ENCODE measurements at places on chromosomes 5 and 9.

- no peak for DNase-seq
Measured at GRCh38 chr5:57054671-57055070, 102.7 kb upstream of the MIER3 start.

GRCh38 chr9:92480291-92480771, 2.0 kb downstream of the ASPN start:
- DNase-seq, result peak; percentile 22

GRCh38 chr5:108459769-108460168, 77.9 kb upstream of the FBXL17 start:
- DNase-seq, result no peak

DNA sequence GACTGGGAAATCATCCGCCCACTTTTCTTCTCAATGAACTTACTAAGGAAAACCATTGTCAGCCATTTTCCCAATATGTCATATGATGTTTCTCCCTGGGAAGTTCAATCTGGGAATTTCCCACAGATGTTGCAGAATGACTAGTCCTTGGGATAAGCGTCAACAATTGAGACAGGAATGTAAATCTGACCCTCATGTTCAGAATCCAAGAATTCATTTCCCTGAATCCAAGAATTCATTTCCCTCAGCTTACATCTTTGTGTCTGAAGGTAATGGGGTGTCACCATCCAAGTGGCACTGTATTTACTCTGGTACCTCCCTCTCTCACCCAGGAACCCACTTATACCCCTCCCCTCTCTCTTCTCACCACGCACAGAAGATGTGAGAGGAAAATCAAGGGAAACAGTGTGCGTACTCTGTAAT, 7.4 kb downstream of the KLF9 start:
- DNase-seq, result peak; percentile 84

GRCh38 chr5:14426521-14426920, 155.1 kb upstream of the OTULINL start:
- no peak for DNase-seq

DNA sequence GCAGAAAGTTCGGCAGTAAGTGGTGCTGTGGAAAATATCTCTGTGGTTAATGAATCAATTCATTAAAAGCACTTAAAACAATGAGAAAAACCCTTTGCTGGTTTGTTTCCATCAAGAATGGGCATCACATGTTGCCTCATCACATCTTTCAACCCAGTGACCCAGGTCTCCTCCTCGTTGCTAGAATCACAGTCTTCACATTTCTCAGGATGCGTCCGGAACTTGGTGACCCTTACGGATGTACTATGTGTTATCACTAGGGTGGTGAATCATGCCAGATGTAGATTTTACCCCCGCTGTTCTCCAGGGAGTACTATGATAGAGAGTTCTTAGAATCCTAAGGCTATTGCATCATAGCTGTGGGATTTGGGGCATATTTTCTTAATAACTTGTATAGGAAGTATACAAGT, 217.9 kb upstream of the KLF4 start:
- DNase-seq, result peak; percentile 86

DNA sequence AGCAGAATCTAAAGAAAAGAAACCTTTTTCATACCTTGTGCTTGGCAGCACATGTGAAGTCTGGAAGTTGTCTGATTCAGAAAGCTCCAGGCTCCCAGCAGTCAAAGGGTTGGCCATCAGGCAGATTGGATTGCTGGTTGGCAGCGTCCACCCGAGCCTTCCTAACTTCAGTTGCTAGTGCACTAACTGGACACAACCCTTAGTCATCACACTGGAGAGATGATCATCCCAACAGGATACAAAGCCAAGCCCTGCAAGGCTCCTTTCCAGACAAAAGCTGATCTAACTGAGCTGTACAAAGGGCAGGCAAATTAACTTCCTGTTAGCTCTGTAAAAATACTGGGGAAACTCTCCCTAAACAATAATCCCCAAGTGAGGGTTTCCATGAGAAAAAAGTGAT, 185.6 kb downstream of the SNX18 start:
- peak; percentile 96 for DNase-seq

- no peak for DNase-seq
Measured at GRCh38 chr9:132319421-132320110, 35.2 kb downstream of the SETX start.

DNA sequence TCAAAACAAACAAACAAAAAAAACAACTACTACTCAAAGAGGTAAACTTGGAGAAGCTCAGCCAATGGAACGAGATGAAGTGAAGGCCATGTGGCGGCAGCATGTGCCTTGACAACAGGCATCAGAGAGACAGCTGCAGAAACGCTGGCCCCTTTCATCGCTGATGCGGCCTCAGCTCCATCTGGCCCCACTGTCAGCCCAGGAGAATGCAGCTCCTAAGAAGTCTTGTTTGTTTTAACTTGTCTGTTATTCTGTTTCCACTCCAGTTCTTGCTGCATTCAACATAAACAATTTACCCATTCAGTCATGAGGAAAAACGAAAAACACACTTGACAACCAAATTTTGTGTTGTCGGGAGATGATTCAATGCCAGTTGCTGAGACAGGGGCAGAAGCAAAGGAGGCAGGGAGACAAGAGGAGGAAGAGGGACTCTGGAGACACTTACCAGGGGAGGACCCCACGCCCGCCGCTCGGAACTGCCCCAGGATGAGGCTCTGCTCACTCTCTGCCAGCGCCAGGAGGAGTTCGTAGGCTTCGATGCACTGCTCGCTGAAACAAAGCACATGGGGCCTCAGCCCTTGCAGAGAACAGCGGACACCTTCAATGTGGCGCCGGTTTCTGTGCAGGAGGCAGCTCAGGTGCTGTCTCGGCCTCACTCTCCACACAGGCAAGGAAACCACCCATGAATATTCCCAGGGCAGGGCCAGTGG, 91.2 kb downstream of the DCP2 start:
- DNase-seq, result no peak

DNA sequence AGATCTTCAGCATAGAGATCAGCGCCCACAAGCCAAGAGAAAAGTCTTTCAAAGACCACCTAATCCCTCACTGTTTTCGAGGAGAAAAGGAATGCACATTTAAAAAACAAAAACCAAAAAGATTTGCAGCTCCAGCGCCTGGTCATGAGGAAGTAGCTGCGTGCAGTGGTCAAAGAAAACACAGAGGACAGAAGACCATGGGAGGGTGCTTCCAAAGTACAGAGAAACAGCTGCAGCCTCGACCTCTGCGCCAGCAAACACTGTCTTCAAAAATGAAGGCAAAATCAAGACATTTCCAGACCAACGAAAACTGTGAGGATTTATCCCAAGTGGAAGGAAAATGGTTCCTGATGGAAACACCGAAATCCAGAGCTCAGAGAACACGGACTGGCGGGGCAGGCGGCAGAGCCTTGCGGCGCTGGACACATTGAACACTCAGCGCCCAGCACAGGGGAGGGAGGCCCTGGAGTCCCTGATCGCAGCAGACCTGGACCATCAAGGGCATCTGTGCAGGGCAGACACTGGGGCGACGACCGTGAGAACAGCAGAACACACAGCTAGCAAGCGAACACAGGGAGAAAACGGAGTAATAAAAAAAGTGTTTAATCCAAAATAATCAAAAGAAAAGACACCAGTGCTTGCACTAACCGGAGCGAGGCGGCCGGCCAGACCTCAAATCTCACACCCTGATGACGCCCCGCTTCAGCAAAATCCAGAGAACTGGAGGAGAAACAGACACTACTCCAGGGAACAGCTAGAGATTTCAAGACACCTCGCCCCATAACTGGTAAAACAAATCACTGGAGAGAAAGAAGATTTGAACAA, 12.6 kb upstream of the SLC12A7 start:
- no peak for DNase-seq

DNA sequence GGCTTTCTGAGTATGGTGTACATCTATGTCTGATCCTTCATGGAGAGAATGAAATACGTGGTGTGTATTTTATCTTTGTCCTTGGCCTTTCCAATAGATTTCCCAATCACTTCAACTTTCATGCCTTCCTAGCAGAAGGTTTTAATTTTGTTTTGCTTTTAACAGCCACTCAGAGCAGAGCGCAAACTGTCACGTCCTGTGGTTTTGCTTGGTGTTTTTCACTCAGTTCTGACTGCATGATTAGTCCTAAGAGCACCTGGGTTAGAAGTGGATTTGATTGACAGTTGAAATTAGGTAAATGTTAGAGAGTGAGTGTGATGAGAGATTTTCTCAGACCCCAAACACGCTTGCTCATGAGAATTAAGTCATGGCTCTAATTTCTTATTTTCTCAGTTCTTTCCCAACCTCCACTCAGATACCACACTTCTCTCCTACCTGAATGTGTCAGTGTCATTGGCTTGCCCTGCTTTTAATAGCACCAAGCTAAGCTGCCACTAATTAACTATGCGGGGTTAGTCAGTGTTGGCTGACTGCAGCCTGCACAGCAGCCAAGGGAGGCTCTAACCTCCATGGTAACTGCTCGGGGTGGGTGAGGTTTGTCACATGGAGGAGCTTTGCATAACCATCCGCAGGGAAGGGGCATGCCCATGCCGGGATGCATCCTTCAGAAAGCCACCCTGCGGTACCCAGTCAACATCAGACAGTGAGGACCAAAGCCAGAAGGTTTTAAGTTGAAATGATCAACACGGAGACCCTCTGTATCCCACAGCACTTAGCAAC, 173.4 kb downstream of the NR3C1 start:
- peak; percentile 74 for DNase-seq

GRCh38 chr5:107325866-107326265, 344.9 kb downstream of the EFNA5 start:
- DNase-seq, result no peak

- DNase-seq, result no peak
Measured at GRCh38 chr9:111276431-111277128, 53.4 kb downstream of the OR2K2 start.

GRCh38 chr9:87564111-87564510, 66.4 kb downstream of the DAPK1 start:
- no peak for DNase-seq

DNA sequence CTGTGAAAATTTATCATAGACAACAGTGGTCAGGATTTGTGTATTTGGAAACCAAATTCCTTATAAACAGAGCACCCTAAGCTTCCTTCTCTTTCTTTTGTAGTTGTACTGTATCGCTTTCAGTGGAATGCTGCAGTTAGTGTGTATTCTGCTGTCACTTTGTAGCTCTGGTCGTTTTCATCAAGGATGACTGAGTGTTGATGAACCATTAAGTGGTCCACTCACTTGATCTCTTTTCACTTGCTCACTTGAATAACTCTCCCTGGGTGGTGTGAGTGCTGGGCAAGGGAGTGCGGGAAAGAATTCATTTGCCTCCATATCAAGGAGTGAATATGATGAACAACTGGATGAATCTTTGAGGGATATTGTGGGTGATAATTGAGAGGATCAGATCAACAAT, 1225.7 kb upstream of the WWC1 start:
- DNase-seq, result no peak

DNA sequence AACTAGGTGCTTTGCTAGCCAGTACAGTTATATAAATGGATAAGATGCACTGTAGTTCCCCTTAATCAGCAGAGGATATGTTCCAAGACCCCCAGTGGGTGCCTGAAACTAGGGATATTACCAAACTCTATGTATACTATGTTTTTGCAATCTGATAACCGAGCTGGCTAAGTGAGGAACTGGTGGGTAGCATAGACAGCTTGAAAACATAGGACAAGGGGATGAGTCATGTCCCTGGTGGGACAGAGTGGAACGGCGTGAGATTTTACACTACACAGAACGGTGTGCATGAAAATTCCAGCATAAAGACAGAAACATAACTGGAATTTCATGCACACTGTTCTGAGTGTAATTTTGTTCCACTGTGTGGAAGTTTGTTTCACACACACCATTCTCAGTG, 86.9 kb downstream of the BASP1 start:
- DNase-seq, result peak; percentile 19

DNA sequence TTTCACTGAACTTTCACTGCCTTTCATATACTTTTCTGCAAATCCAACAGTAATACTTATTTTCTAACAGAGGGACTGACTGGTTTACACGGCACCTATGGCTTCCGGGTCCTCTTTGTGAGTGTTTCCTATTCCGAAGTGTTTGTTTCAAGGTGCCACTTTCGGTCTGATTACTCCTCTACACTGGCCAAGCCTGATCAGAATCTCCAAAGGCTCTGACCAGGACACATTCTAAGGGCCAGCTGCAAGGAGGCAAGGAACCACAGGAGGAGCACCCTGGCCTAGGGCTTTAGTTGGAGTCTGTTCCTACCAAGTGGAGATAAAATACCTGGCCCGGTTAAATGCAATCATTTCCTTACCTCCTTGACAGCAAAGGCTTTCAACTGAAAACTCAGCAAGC, 132.1 kb downstream of the GLIS3 start:
- DNase-seq, result no peak

GRCh38 chr5:76978869-76979268, 26.0 kb downstream of the CRHBP start:
- DNase-seq, result no peak

DNA sequence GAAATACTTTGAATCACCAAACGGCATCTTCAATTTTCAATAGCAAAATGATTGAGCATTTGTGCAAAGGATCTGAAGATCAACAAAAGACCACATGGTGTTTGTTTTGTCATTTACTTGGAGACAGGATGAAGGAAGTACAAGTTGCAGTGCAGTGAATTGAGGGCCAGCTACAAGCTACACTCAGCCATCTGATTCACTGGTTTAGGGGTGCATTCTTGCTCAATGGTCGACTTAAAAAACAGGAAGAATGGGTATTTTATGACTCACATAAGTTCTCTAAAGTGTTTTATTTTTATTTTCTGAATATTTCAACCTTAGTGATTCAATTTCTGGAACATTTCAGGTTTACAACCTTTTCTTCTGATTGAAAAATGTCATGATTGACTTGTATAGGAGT, 412.1 kb upstream of the ADAMTSL1 start:
- peak; percentile 44 for DNase-seq

GRCh38 chr9:92349771-92350739, 24.3 kb downstream of the CENPP start:
- DNase-seq, result peak; percentile 70

DNA sequence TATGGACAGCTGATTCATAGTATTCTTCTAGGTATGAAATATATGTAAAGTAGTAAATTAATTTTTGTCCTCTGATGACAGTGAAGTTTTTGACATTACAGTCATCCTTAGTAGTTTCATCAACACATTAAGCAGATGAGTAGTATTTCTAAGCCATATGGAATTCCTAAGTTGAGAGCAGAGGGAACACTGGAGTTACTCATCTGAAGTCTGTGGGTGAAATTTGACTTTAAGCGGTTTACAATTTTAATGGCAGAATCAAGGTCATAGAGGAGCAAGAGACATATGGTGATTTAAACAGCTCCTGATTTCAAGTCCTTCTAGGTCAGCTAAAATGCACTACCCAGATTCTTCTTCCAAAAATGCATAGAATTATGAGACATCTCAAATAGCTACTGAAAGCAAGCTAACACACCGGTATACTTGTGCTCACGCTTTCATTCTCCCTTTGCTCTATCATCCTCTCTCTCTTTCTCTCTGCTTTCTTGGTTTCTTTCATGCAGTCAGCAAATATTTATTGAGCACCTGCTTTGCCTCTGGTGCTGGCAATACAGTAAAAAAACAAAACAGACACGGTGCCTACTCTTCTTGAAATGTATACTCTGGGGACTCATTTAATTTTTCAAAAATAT, 235.9 kb downstream of the FER start:
- peak; percentile 60 for DNase-seq
